Vagina (tissue), 2 donors: ENCODE measurements at places on chromosomes 5 and 9. TPM values are rescaled to one million over a fixed set of nuclear protein-coding genes. Genes with fewer than 3 reads are reported as not detected.
A peak's percentile ranks its signal among the peaks of the same experiment; 100 is the strongest.

Gene GRM6
- total RNA-seq: not detected

- no peak for DNase-seq
These were observed 25.4 kb upstream of the RASGRF2 start for GRCh38 chr5:80934751-80935150.

DNA sequence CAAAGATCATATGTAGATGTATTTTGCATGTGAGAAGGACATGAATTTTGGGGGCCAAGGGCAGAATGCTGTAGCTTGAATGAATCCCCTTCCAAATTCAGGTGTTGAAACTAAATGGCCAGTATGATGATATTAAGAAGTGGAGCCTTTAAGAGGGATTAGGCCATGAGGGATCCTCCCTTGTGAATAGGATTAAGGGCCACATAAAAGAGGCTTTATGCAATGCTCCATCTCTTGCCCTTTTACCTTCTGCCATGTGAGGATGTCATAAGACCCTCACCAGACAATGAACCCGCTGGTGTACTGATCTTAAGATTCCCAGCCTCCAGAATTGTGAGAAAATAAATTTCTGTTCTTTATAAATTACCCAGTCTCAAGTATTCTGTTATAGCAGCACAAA lies 206.1 kb downstream of the YTHDC2 start:
- DNase-seq: no peak

Gene RANBP17
- total RNA-seq: 5.4 TPM

DNA sequence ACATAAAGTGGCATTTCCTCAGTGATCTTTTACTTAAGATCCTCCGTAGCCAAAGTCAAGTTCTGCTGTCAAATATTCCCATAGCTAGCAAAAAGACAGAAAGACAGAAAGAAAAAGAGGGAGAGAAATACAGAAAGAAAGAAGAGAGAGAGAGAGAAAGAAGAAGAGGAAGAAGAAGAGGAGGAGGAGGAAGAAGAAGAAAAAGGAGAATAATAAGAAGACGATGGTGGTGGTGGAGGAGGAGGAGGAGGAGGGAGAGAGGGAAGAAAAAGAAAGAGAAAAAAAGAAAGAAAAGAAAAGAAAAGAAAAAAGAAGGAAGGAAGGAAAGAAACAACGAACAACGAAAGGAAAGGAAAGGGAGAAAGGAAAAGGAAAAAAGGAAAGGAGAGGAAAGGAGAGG lies 54.1 kb downstream of the FAT2 start:
- no peak for DNase-seq

DNA sequence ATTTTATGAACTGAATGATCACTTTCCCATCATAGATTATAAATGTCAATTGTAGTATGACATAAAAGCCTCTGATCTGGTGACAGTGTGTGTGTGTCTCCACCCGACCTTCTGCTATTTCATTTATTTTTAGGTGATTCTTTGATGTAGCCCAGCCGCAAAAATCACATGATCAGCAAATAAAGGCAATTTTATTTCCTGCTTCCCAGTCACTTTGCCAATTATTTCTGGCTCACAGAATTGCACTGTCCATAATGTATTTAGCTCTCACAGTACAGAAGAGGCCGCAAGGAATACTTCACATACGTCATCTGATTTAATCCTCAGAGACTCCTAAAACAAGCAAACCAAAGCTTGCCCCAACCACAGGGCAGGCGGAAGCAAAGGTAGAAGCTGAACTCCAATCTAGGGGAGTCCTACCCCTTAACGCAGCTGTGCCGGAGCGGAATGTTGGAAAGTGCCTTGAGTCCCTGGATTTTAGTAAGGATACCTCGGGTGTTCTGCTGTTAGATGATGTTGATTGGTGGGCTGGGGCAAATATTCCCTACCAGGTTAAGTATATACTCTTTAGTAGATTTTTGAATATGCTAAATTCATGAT lies 384.0 kb upstream of the IRX4 start:
- DNase-seq: no peak

GRCh38 chr5:33275921-33276627 lies 164.7 kb upstream of the TARS1 start:
- DNase-seq: no peak

GRCh38 chr9:21381448-21382339 lies 3.5 kb downstream of the IFNA2 start:
- DNase-seq: no peak

Gene BASP1
- total RNA-seq: 46.4 TPM

Gene COL23A1
- total RNA-seq: 3.7 TPM

GRCh38 chr5:1926471-1927341 lies 44.0 kb upstream of the IRX4 start:
- no peak for DNase-seq

- DNase-seq: no peak
These were observed 37.0 kb downstream of the B4GALT1 start for GRCh38 chr9:33129886-33130881.

- peak; percentile 14 for DNase-seq
These were observed 2.8 kb upstream of the NOL6 start for GRCh38 chr9:33476503-33476902.

GRCh38 chr9:68585034-68585761 lies 44.5 kb upstream of the TMEM252 start:
- no peak for DNase-seq

DNA sequence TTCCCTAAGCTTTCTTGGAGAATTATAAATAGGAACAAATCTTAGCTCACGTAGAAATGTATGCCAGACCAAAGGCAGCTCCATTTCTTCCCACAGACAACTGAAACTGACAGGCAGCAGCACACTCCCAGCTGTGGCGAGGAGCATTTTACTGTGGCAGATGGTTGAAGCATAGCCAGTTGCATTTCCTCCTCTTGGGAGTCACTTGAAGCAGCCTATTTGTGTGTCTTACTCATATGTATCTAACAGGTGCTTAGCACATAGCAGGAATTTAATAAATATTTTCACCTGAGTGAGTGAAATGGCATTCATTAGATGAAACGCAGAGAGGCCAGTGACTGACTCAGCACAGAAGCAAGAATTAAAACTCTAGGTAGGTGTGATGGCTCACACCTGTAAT lies 12.3 kb upstream of the MTMR12 start:
- no peak for DNase-seq

DNA sequence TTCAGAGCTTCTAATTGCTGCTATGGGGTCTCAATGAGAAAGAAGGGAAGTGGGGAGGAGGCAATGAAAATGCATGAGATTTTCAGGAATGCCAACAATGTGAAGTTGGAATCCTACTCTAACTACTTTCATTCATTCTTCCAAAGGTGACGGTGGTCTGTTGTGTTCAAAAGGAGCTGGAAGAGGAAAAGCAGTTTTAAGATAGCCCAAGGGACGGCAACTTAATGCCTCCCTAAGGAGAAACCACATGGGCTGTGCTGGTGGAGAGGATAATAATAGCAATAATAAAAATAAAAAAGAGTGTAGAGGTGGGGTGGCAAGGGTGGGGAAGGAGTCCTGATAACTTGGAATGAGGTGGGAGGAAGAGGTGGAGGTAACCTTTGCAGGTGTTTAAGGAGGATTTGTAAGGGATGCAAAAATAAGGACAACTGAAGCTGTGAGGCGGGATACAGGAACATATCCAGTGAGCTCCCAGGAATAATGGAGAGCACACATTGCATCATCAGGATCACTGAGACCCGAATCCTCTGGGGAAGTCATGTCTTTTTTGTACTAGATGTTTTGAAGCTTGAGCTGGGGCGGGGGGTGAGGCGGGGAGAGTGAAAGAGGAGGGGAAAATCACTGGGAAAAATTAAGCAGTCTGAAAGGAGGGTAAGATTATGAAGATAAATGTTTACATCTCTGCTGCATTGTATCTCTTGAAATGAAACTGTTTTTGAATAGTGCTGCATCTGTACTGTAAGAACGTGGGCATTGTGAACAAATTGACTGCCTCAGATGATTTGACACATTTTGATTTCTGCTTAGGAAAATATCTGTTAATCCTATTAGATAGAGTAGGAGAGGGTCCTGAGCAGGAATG lies 120.1 kb upstream of the TMEM161B start:
- no peak for DNase-seq

DNA sequence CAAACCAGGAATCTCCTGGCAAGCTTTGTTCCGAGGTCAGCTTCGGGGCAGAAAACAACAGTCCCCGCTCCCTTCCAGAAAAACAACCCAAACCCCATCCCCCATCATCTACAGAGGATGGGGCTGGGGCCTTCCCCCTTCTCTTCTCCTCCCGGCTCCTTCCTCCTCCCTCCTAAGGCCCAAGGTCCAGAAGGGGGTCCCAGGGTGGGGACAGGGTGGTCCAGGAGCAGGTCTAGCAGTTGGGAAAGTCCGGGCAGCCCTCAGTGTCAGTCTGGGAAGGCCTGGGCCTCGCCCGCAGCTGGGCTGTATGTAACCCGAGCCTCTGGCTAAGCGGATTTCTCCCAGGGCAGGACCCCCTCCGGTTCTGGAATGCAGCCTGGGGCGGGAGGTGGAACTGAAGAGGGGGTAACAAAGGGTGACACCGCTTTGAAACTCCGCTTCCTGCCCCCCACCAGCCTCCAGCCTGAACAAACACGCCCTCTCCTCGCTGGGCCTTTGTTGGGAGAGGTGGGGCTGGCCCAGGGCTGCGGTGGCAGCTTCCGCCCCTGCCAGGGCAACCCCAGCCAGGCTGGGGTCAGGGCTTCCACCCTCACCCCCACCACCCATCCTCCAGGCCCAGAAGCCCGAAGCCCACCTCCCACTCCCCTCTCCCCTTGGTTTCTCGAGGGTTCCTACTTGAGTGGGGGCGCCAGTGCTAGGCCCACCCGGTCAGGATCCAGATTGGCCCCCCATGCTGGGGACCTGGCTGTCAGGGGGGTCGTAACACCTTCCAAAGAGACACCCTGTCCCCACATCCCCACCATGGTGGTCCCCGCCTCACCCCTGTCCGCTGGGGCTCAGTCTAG lies 63.5 kb downstream of the C9orf50 start:
- no peak for DNase-seq

Gene GNE
- total RNA-seq: 16.0 TPM

DNA sequence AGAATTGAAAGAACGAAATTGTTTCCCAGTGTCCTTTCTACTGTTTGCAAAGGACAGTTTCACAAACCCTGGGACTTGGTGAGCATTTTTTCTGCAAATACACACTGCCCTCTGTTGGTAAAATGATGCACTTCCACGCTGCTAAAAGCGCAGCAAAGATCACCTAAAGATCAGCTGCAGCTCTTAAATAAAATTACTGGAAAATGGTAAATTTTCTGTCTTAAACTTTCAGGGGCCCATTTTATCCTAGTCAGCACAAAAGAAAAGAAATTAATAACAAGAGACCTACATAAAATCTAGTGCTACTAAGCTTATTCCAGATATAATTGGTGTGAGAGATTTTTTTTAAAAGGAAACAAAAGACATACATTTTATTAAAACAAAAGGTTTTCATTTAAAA lies 566.0 kb downstream of the CAAP1 start:
- DNase-seq: no peak

- DNase-seq: peak; percentile 67
These were observed 28.9 kb upstream of the LPCAT1 start for GRCh38 chr5:1552521-1553255.

Gene THBS4
- total RNA-seq: 0.98 TPM

GRCh38 chr5:168339109-168339771 lies 47.8 kb downstream of the WWC1 start:
- DNase-seq: no peak

DNA sequence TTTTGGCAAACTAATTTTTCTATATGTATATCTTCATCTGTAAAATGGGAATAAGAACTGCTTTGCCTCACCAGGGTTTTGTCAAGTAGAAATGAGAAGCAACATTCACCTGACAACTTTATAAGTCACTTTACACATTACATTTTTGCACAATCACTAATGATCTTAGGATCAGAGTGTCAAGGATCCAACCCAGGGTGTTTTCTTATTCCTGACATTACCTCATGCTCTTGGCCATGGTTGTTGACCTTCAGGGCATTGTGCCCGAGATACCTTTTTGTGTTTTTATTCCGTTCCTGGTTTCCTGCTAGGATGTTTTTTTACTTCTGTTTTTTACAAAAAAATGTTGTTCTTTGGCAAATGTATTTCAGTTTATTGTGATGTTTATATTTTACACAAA lies 22.2 kb upstream of the RASA1 start:
- DNase-seq: no peak

GRCh38 chr9:135887585-135888050 lies 19.7 kb downstream of the CAMSAP1 start:
- DNase-seq: no peak

- no peak for DNase-seq
These were observed at the start of gene CARTPT for GRCh38 chr5:71719063-71719964. Gene CARTPT (plus strand): TSS chr5:71719275. CDS start chr5:71719294, 19 bp downstream.

DNA sequence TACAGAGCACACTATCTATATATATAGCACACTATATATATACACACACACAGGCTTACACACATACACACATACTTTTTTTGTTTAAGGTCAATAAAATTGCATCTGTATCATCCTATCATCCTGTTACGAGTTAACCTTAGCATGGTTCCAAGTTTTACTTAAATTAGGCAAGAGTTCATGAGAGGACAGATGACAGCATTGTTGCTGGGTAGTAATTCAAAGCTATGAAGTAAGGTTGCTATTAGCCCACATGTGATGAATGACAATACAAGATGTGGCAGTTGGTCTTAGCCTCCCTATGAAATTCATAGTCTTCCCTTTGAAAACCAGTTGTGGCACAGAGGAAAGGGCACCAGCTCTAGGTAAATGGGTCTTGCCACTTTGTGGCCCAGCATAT lies 438.1 kb downstream of the ACTL7B start:
- no peak for DNase-seq

- no peak for DNase-seq
These were observed 28.2 kb downstream of the MRPL36 start for GRCh38 chr5:1771149-1772065.

Gene TMEM161B
- 19.9 TPM for total RNA-seq

DNA sequence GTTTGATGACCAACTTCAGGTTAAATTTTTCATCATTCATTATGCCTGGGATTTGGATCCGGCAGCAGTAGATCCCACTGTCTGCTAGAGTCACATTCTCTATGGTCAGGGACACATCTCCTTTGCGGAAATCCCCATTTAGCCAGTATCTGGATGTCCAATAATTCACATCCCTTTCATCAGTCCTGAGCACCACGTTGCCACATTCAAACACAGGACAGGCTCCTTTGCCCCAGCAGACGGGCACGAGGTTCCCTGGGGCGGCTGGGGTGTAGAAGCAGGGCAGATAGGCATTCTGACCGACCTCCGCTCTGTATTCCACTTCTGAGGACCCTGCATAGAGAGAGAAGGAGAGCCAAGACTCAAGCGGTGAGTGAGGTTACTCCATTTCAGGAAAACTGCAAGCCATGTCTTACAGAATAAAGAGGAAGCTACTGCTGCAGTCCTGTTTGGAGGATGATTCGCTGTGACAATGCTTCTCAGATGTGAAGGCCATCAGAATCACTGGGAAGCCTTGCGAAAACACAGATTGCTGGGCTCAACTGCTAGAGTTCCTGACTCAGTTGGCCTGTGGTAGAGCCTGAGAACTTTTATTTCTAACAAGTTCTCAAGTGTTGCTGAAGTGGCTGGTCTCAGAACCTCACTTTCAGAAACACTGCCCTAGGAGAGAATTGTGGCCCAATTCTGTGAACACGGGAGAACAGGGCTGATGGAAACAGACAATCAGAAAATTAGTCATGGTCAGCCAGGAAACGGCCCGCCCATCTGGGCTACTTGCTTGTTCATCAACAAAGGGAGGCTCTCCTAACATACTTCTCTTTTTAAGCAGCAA lies 2.0 kb downstream of the HAVCR2 start:
- no peak for DNase-seq

Gene SOWAHA
- not detected for total RNA-seq
